Activated CD4-positive, alpha-beta T cell treated with anti-CD3 and anti-CD28 coated beads, Interleukin-10, Interleukin-2, amounts not matched to agents 100 ng/mL and 50 ng/mL, durations not matched to agents 16 hours and 8 hours (primary cell): ENCODE measurements at places on chromosomes 5 and 9.

GRCh38 chr9:28135549-28135948 lies 562.3 kb upstream of the C9orf72 start:
- no peak for DNase-seq

DNA sequence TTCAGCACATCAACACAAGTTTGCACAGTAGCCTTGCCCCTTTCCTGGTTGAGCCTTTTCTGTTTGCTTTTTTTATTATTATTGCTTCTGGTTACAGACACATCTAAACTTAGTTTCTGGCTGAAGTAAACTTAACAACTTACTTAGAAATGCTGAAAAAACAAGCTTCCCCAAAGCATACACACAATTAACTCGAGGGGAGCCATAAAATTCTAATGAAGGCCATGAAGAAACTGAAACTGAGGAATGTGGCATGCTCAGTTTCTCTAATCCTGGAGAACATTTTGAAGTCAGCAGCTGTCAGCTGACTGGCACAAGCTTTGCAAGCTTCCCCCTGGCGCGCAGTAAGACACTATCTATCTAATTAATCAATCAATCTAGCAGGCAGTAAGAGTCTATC lies 3.7 kb downstream of the MYO10 start:
- DNase-seq, result no peak

GRCh38 chr5:87944553-87945285 lies 323.9 kb downstream of the TMEM161B start:
- DNase-seq, result no peak

GRCh38 chr9:33676746-33677505 lies 118.4 kb upstream of the PRSS3 start:
- peak; percentile 15 for DNase-seq

- DNase-seq, result no peak
These were observed 24.9 kb upstream of the SMU1 start for GRCh38 chr9:33101104-33101951.

DNA sequence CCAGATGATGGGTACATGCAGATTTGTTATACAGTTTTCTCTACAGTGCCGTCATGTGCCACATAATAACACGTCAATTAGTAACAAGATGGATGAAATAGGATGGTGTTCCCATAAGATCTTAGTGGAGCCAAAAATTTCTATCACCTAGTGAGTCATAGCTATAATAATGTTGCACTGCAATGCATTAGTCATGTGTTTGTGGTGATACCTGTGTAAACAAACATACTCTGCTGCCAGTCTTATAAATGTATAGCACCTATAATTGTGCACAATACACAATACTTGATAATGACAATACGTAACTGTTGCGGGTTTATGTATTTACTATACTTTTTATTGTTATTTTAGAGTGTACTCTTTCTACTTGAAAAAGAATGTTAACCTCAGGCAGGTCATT lies 865.4 kb downstream of the MAT2B start:
- DNase-seq, result no peak

DNA sequence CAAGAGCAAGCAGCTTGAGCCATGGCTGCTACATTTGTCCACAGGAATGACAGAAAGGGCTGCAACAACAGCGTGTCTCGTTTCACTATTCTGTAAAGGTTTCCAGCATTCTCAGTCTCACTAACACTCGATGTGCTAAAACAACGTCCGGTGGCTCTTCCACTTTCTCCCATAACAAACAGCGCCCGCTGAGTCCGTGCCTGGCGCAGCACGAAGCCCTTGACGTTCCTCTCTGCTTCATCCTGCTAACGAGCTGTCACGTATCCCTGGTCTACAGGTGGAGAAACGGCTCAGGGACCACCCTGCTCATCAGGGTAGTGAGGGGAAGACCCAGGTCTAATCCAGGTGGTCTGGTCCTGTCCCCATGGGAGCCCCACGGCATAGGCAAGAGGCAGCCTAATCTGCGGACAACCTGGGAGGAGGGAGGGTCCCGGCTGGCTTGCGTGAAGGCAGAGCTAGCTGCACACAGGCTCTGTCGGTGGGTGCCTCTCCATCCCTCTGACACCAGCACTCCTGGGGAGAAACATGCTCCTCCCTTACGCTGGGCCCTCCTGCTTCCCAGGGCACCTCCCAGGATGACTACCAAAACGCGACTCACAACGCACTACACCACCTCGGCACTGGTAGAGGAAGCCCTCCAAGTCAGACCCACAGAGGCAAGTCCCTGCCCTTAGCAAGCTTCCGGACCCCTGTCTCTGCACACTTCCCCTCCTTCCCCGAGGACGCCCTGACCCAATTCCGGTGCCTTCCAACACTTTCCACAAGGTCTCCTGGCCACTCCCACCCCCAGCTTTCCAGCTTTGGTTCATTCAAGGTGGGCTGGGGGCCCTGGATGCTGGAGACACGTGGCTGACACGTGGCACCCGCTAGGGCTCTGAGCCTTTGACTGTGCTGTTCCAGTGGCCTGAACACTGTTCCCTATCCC lies 43.3 kb downstream of the VAV2 start:
- no peak for DNase-seq

- no peak for DNase-seq
These were observed 211.7 kb upstream of the MVB12B start for GRCh38 chr9:126114850-126115460.

GRCh38 chr9:117407436-117408022 lies 7.3 kb downstream of the ASTN2 start:
- no peak for DNase-seq

- no peak for DNase-seq
These were observed 764.5 kb downstream of the EFNA5 start for GRCh38 chr5:106906199-106906598.

GRCh38 chr5:160023908-160024630 lies 15.1 kb downstream of the TTC1 start:
- no peak for DNase-seq

DNA sequence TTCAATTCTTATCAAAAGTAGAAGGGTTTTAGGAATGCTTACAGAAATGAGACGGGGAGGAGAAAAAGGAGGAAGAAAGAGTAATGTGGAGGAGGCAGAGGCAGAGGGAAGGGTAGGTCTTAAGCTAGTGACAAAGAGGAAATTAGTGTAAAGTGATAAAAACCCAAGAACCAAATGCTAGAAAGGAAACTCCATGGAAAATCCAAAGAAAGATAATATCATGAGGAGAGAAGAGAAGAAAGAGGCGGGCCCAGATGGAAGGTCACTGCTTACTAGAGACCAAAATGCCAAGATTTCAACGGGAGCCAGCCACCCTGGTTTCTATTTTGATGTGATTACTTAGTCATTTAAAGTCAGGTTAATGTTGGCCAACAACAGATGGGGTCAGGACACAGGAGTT lies 68.6 kb upstream of the IL12B start:
- DNase-seq, result no peak

- DNase-seq, result no peak
These were observed 357.4 kb downstream of the PRDM9 start for GRCh38 chr5:23864786-23865185.

DNA sequence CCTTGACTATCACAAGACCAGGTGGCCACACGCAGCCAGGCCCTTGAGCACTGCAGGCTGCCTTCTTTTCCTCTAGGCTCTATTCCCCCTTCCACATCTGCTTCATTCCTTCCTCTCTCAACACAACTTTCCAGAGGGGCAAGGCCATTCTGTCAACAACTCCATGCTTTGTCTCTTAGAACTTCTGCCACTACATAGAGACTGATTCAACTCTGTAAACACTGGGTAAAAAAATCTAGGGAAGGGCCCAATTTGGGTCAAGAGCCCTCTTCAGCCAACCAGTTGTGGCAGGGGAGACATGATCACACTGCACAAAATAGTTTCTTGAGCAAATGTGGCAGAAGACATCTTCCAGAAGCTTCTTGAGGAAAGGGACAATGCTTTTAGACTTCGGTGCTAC lies 55.6 kb downstream of the ATPSCKMT start:
- DNase-seq, result no peak

- no peak for DNase-seq
These were observed 21.2 kb upstream of the LOX start for GRCh38 chr5:122099060-122099790.

DNA sequence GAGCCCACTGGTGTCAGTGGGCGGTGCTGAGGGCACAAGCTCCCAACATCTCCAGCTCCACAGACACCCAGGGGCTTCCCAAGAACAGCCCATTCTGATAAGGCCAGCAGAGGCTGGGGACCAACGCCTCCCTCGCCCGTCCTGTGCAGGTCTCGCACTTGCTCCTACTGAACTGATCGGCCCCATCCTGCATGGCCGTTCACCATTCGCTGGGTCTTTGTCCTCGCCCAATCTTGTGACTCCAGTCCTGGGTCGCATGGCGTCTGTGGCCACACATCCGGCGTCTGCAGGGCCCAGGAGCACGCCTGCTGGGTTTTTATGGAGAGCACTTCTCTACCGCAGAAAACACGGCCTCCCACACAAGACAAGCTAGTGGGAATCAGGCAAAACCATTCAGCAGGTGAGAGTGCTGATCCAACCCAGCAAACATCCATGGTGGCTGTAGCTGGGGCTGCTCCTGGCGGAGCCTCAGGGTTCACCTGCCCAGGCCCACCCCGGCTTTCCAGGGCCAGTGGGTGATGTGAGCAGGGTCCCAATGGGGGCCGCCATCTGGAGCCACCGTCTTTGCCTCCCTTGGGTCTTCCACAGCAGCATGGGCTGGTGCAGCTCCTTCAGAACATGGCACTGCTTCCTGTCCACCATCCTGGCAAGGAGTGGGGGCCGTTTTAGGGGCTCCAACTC lies 7.4 kb downstream of the LRRC14B start:
- no peak for DNase-seq

DNA sequence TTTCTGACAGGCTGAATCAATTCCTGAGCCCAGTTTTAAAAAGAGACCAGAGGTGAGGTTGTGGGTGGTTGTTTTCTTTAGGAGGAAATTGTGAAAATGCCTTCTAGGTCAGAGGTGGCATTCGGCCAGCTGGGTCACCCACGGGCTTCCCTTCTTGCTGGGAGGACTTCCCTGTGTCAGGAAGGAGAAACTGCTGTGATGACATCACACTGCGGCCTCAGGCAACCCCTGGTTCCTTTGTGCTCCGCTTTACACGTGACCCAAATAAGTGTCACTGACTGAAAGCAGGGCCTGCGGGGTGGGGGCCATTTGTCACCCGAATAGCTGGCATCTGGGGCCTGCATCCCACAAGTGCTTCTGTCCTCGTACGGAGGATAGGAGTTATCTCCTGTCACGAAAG lies 39.7 kb downstream of the FABP6 start:
- no peak for DNase-seq

- DNase-seq, result no peak
These were observed 243 bp upstream of the SHISAL2B start for GRCh38 chr5:64690104-64690416.

DNA sequence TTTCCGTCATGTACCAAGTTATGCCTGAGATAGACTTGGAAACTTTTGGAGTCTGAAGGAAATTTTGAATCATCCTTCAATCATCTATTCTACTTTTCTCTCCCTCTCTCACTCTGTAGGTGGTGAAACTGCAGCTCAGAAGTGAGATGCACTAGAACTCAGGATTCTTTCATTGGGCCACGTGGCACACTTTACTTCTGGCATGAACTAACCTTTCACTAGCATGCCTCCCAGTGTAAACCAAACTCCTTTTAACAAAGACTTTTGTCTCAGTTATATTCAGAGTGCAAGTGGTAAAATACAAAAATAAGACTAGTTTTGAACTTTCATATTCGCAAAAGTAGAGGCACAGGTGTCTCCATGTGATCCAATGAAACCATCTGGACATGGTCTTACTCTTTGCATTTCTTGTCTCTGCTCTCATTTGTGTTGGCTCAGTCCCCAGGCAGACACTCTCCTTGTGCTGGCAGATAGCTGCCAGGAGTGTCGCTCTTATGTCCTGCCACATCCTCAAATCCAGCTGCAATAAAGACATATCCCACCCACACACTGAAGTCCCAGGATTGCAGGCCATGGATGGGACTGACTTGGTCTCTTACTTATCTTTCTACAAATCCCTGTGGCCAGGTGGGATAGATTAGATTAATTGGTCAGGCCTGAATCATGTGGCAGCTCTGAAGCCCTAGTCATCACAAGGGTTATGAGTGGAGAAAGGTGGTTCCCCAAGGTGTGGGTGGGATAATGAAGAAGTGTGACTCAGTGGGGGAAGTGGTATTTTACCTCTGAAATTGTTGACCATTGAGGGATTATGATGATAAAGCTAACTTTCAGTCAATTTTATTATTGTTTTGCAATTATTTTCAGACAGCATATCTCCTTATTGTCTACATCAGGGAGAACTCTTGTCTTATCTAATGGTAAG lies 267.5 kb downstream of the GABRB2 start:
- DNase-seq, result no peak

- DNase-seq, result no peak
These were observed 131.0 kb downstream of the ADAMTS16 start for GRCh38 chr5:5270958-5271785.

DNA sequence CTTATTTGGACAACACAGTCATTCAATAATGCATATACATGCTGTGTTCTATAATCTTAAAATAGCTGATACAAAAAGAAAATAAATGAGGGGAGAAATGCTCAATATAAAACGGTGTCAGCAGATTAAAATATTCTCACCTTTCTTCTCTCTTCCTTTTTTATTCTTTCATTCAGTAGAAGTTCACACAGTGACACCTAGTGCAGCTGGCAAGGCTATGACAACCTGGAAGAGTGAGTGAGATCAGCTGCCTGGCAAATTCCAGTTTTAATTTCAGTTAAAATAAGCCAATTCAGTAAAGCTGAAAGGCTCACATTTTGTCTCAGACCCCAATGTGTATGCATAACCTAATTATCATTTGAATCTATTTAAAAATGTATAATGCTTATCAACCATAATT lies 150.3 kb downstream of the RASEF start:
- no peak for DNase-seq

- DNase-seq, result no peak
These were observed 515.8 kb upstream of the ARRDC3 start for GRCh38 chr5:91898898-91899297.

GRCh38 chr9:104882086-104882485 lies 45.9 kb downstream of the ABCA1 start:
- no peak for DNase-seq

DNA sequence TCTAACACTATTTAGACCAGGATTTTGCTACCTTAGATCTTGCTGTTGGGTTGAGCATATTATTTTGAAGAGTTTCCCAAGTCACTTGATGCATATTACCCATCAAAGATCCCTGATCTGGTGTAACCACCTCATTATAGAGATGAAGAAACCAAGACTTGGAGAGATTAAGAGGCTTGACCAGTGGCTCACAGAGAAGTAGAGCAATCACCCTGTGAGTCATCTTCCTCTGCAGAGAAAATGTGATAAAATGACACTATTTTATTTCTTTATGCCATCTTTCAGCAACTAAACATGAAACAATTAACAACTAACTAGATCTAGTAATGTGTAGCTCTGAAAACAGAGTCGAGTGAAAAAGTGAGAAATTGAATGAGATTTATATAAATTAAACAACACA lies 76.1 kb downstream of the KIF4B start:
- DNase-seq, result no peak
